Stimulated activated CD8-positive, alpha-beta memory T cell treated with anti-CD3 and anti-CD28 coated beads, Interleukin-15, amount 100 ng/mL, for 48 hours (primary cell): ENCODE measurements at places on chromosomes 6 and 20.
A peak's percentile ranks its signal among the peaks of the same experiment; 100 is the strongest.

DNA sequence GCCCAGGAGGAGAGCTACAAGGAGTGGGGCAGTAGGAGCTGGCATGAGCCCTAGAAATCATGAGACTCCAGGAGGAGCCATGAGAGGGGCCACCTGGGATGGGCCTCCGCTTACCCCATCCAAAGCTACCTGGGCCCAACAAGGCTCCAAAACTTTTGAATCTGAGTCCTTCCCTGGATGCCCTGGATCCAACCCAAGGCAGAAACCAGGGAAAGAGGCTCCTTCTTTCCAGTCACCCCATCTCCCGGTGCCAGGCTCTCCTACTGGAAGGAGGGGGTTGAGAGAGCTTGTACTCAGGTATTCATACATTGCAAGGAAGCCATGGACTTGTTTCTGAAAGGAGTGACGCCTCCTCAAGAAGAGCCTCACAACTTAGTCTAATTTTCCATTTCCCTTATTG lies 7.8 kb upstream of the SIRPG start:
- DNase-seq = no peak

GRCh38 chr6:52317841-52318581 lies 33.5 kb upstream of the MCM3 start:
- no peak for DNase-seq

DNA sequence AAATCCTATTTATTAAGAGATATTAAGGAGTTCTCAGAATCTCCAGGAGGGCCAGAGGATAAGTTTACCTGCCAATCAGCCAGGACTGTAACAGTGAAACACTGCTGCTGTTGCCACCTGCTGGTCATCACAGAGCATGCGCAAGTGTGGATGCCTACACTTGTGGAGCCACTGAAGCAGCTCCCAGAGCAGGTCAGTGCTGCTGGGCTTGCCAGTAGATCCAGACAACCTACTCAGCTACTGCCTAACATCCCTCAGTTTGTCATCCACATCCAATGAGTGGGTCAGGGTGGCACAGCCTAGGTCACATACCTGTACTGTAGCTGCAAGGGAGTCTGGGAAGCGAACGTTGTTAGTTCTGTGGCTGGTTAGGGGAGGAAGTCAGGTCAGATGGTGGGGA lies 18.3 kb upstream of the NHSL1 start:
- peak; percentile 12 for DNase-seq

DNA sequence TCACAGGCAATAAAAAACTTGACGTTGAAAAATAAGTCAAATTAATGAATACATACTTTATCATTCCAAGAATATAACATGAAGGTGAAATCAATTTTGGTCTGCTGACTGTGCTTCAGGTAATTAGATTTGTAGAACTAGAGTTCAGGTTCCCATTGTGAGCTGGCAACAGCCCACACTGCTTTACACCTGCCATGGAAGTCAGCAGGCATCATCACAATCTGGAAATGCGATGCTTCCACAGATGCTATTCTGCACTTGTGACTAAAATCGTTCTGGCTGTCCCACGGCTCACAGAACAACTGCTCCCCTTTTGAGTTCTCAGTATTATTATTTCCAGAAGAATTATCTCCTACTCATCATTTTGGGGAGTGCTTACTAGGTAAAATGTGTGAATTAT lies 62.6 kb upstream of the THEMIS start:
- no peak for DNase-seq

DNA sequence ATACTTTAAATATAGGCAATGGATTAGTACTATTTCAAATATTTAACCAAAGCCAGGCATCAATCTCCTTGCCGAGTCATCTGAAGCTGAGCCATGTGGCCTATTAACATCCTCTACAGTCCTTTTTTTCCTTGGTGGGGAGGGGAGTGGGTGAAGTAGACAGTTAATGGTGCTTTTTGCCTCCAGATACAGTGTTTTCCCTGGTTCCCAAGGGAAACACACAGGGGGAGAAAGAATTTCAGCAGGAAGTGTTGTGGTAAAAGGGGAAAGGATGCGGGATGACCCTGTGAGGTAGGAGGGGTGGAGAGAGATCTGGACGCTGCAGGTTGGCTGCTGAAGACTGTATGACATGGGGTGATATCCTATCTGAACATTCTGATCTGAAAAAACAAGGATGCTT lies 9.6 kb downstream of the CLDN20 start:
- DNase-seq = no peak

- DNase-seq = no peak
These were observed 65.7 kb downstream of the CARMIL1 start for GRCh38 chr6:25344827-25345226.

DNA sequence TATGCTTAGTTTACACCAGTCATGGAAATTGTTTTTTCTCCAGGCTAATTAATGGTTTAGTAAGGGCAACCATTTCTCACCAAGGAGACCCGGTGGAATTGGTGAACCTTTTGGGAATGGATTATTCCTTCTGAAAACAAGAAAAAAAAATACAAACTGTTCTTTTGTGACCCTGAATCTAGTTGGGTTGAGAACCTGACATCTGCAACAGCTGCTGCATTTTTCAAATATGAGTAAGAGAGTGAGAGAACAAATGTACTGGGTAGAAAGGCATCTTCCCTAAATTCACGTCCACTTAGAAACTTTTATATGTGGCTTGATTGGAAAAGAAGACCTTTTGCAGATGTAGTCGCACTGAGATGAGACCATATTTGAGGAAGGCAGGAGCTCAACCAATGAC lies 553.4 kb upstream of the EPHA7 start:
- DNase-seq = no peak

DNA sequence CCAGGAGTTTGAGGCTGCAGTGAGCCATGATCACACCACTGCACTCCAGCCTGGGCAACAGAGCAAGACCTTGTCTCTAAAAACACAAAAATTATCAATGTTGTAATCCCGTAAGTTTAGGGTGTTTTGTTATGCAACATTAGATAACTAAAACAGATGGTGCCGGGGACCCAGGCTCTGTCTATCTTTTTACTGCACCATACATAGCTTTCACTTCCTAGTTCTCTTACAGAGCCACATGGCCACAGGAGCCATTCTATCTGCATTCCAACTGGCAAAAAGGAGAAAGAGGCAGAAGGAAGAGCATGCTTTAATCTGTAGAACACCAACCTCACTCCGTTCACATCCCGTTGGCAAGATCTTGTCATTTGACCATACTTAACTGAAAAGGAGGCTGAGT lies 5.4 kb upstream of the TCF15 start:
- no peak for DNase-seq

GRCh38 chr6:13273931-13274706 lies 54.2 kb downstream of the TBC1D7 start:
- peak; percentile 49 for DNase-seq
